ENCODE measurements at places on chromosomes 4 and X.

- DNase-seq, result no peak
These were observed 43.1 kb downstream of the ATRX start for GRCh38 chrX:77742788-77743476.

GRCh38 chr4:41541687-41542094 is 3.7 kb downstream of the LIMCH1 start:
- no peak for DNase-seq

DNA sequence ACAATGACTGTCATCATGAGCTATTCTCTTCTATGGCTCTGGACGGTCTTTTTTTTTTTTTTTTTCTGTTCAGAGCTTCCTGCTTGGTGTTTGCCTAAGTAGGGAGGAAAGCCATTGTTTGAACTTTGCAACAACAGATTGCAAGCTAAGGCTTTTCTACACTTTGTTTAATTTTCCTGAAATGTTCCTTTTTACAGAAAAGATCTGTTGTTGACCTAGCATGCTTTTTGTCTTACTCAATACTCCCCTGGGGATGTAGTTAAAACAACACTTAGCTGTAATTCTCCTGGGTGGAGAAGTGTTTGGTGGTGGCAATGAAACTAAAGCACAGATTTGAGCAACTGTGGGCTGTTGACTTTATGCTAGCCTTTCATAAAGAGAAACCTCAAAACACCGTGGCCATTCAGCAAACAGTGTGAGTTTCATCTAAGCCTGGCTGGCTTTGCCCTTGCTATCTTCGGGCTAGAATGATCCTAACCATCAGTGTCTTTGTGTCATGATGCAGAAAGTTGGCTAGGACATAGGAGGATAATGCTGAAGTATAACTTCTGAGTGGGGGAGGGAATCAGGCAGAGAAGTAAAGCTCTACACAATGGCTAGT is 110.5 kb downstream of the ANXA3 start:
- DNase-seq, result no peak

- DNase-seq, result no peak
These were observed 919 bp upstream of the SEC24B start for GRCh38 chr4:109432696-109433095.

DNA sequence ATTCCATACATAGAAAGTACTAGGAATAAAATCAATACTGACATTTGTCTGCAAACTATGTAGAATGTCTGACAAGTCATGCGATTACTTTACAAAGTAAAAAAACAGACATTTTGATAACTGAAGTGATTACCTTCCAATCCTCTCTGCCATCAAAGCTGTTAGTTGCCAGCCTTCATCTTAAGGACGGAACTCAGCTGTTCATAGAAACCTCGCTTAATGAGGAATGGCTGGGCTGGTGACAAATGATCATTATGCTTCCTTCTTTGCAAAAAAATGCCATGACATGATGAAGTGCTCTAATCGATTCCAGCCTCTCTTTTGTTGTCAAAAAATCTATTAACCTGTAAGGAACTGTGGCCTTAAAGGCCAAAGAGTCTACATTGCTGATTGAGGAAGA is 1214.9 kb upstream of the IGFBP7 start:
- no peak for DNase-seq

GRCh38 chrX:119684916-119685224 is 8.1 kb downstream of the SEPTIN6 start:
- DNase-seq, result no peak

GRCh38 chr4:81432825-81433224 is 38.9 kb downstream of the RASGEF1B start:
- DNase-seq, result no peak

- no peak for DNase-seq
These were observed 610.2 kb downstream of the UBE2NL start for GRCh38 chrX:144494074-144494473.

GRCh38 chr4:27068151-27068867 is 207.7 kb downstream of the STIM2 start:
- DNase-seq, result no peak

DNA sequence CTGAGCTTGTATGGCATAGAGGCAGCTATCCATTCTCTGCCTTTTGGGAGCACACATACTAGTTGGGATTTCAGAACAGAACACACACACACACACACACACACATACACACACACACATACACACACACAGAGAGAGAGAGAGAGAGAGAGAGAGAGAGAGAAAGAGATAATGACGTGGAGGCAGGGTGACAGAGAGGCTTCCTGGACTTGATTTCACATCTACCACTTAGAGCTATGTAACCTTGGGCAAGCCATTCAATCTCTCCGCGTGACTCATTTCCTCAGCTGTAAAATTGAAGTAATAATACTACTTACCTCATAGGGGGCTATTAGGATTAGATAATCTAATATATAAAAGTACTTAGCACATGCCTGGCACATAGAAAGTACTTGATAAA is 12.3 kb upstream of the GRIA3 start:
- DNase-seq, result no peak

- no peak for DNase-seq
These were observed 716 bp upstream of the SLC38A5 start for GRCh38 chrX:48470833-48471118.

GRCh38 chrX:14496674-14497073 is 32.7 kb upstream of the GLRA2 start:
- no peak for DNase-seq

DNA sequence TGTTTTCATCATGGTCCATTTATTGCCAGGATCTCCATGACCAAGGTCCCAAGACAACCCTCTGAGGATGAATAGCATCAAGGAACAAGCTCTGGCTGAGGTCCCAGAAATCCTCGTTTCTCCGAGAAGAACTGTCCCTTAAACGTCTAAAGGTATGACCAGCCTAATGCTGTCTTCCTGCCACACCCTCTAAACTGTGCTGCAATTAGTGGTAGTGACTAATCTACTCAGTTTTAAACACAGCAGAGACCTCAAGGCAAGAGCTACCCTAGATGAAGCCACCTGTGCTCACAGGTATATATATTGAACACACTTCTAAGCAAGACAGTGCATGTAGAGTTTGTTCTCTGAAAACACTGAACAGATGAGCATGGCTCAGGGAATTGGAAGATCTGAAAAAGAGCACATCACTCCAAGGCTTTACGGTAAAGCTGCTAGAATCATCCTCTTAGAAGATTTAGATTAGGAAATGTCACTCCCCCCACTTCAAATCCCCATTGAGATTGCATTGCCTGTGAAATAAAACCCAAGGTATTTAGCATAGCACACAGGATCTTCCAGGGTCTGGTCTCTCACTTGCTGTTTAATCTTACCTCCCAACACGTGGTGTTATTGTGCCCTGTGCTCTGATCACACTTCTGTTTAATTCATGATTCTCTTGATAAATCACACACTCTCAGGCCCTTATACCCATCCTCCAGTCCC is 173.9 kb upstream of the VCX3A start:
- DNase-seq, result no peak

- DNase-seq, result no peak
These were observed 15.7 kb upstream of the NDST3 start for GRCh38 chr4:118018381-118019145.

Data from stimulated activated CD4-positive, alpha-beta T cell treated with anti-CD3 and anti-CD28 coated beads, TNF-alpha, amount 100 ng/mL, for 1 hour (primary cell).